ENCODE measurements at places on chromosomes 3 and 15. TPM values are rescaled to one million over a fixed set of nuclear protein-coding genes. Genes with fewer than 3 reads are reported as not detected.

Gene CAND2
- total RNA-seq, result 11.4 TPM

- no peak for DNase-seq
Observed at GRCh38 chr3:171792531-171792930, 17.8 kb downstream of the PLD1 start.

Gene FETUB
- not detected for total RNA-seq

Gene MKRN3
- 18.3 TPM for total RNA-seq

Gene RPL35A
- 1,311 TPM for total RNA-seq

Gene RLBP1
- total RNA-seq, result 3.3 TPM

Gene NOP10
- total RNA-seq, result 81.9 TPM
